ENCODE measurements at places on chromosomes 1 and 21.

- DNase-seq = no peak
Observed at GRCh38 chr1:177310326-177310725, 139.6 kb downstream of the BRINP2 start.

DNA sequence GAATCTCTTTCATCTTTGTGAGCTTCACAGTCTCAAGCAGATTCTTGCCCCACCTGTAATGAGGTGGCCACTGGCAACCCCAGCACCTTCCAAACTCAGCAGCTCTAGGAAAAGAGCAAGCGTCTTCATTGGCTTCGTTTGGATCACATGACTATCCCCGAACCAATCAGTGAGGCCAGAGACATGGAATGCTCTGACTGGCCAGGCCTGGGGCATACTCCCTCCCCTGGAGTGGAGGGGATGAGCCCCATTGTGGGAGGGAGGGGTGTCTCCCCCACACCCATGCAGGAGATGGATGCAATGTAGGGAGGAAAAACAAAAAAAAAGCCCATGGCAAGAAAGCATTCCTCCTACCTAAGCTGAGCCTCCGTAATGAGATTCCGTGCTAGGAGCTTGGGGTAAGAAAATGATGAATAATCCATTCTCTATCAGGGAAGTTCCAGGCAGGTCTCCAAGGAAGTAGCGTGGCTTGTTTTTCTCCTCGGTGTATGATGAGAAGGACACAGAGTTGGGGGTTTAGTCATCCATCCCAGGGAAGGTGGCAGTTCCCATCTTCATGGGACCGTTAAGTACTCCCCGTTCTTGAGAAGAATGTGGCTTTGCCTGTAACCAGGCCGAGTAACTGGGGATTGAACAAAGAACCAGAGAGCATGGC, 32.7 kb downstream of the FHAD1 start:
- peak; percentile 33 for DNase-seq

GRCh38 chr1:36494971-36495370, 12.3 kb upstream of the CSF3R start:
- DNase-seq = no peak

DNA sequence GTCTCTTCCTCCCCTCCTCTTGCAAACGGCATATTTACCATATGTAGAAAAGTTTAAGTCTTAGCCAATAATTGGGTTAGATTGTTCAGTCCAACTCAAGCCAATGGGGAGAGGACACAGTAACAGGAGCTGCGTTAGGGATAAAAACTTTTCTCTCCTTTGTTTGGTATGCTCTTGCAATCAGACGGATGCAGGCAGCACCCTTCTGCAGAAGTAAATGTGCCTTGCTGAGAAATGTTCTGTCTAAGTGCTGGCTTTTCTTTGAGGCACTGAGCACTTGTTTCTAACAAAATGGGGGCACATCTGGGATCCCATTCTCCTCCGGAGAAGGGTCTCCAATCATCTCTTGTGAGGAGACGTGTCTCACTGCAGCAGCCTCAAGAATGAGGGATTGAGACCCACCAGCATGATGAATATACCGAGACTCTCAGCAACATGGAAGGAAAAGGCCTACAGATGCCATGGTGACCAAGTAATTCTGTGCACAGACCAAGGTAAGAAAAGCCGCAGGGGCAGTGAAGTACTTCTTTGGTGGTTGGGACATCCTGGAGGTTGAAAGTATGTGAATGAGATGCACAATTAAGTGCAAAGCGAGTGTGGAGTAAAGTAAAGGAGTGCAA, 20.7 kb upstream of the GNG4 start:
- DNase-seq = no peak

DNA sequence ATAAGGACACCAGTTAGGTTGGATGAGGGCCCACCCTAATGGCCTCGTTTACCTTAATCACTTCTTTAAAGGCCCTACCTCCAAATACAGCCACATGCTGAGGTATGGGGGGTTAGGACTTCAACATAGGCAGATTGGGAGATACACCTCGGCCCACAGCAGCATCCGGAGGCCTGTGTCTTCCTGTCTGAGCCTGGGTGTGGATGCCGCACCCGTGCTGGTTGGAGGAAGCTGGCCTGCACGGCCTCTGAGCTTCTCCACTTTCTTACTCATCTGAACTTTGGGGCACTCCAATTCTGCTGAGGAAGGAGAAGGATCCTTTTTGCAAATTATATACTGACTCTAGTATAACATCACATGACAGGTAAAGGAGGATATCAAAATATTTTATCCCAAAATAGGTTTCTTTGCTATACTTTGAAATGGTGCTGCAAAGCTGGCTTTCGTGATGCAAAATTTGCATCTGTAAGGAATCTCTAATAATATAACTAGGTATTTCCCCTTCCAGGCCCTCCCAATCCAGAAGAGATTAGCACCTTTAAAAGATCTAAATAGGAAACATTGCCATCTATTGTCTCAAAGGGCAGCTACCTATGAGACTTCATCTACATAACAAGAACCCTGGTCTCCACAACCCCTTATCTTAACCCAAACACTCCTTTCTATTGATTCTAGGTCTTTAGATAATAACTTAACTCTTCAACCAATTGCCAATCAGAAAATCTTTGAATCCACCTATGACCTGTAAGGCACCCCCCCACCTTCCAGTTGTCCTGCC, 247.6 kb downstream of the KCNJ6 start:
- DNase-seq = peak; percentile 67

DNA sequence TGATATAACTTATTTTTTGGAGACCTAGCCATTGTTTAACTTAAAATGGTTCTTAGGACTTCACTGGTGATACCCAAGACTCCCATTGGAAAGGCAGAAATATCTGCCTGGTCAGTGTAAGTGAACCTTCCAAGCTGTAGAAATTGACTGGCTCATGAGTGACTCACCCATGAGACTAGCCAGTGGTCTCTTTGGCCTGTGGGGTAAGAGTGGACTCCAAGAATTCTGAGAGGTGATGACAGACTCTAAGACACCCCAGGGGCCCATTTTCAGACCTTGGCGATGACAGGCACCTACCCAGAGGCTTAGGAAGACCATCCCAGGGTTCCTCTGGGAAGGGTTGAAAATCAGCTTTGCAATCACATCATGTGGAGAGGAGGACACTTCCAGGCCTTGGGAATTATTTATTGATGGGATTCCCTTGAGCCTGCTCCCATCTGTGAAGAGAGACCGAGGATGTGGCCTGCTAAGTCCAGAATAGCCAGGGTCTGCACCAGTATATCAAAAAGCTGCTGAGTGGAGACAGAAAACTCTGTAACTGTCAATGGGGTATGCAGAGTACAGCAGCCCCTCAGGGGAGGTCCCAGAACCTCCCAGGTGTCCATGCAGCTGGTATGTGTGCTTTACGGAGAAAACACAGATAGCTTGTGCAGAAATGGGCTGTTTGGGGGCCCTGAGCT, 78.9 kb downstream of the KAZN start:
- DNase-seq = no peak

GRCh38 chr1:107359472-107360241, 218.8 kb downstream of the NTNG1 start:
- no peak for DNase-seq

GRCh38 chr1:68281946-68282615, 49.8 kb upstream of the WLS start:
- DNase-seq = peak; percentile 71
